ENCODE measurements at places on chromosomes 12 and 14.

DNA sequence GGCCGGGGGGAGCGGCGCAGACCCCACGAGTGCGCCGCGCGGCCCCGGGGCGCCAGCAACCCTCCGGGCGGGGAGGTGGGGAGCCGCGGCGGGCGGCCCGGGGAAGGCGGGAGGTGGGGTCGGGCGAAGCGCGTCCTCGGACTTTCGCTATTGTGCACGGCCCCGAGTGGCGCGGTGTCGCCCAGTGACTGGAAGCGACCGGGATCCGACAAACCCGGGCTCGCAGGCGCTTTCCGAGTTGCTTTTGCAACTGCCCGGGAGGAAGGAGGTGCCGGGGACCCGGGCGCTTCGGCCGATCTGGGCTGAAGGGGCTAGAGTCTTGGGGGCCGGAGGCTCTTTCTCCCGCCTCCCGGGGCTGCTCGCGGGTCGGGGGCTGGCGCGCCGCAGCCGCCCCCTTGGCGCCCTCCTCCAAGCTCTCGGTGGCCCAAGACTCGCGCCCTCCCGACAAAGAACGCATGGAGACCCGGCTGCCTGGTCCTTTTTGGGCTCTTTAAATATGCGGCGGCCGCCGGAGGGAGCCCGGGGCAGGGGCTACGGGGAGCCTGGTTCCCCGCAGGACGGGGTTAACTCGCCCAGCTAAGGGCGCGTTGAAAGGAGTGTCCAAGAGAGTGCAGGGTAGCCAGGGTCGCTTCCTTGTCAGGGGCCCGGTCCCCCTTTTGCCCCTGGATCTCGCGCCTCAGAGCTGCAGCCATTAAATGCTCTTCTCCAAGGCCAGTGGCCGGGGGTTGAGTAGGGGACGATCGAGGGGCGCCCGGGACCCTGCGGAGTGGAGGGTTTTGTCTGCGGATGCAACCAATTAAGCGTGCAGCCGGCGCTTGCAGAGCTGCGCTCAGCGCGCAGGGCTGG, 1.4 kb downstream of the HMGA2 start:
- DNase-seq = no peak

DNA sequence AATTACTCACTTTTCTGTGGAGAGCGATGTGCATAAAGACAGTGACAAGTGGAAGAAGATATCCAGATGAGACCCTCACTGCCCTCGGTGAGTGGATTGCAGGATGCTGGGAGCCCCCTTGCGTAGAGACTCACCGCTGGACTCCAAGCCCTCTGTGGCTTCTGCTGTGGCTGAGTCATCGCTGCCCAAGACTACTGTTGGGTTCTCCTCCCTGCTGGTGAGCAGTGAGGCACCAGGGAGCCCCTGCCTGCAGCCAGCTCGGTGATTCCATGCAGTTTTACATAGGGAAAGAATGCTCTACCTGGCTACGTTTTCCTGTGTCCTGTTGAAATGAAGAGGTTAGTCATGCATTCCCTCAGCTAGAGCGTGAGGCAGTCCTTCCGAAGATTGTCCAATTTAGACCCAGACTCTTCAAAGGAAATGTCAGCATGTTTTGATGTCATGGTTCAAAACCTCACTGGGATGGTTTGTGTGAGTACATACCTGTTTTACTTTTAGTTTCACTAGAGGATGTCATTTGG, 28.2 kb downstream of the TRAF3 start:
- no peak for DNase-seq

GRCh38 chr12:84763107-84763506, 149.5 kb downstream of the SLC6A15 start:
- no peak for DNase-seq

GRCh38 chr14:72616294-72616693, 277.6 kb downstream of the DPF3 start:
- DNase-seq = no peak

GRCh38 chr12:2324387-2324786, 271.6 kb downstream of the CACNA1C start:
- DNase-seq = no peak

DNA sequence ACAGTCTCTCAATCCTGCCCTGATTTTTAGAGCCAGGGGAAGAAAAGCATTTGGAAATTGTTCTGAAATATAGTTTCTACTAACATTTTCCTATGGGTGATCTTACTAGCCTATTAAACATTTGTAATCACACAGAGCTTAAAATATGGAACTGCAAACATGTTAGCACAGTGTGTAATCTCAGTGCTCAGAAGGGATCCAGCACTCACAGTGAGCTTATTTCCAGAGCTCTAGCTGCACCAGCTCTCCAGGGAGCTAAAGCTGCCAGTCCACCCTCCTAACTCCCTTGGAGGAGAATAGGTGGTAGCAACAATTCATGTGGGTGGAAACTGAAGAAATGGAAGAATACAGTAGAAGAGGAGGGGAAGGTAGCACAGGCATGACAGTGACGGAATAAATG, 64.9 kb upstream of the SYT1 start:
- no peak for DNase-seq

DNA sequence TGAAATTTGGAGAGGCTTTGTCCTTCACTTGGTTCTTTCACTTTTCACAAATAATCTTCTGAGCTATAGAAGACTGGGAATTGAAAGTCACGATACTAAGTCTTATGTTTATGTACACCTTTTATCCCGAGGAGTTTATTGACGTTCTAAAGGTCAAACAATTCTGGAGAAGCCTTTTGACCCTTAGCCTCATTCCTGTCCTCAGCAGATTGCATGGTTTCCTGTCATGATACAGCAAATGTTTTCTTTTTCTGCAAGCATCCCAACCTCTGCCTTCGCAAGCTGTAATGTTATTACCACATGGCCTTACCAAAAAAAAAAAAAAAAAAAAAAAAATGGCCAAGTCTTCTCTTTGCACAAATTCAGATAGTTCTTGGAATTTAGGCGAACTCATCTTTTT, 411.7 kb upstream of the FLRT2 start:
- no peak for DNase-seq

DNA sequence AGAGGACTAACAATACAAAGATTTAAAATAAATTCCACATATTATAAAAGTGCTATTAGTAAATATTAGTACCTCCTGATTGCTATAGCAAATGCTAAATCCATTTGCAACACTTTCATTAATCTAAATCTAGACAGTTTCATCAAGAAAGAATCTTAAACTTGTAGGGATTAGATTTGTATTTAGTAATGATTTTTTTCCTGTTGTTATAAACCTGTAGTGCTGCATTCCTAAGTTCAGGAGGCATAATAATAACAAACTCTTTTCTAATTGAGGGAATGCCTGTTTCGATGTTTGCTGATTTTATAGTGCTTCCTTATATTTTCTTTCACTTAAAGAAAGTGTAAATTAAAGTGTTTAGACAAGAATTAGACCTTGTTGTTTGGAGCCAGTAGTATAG, 166.1 kb downstream of the FOXA1 start:
- no peak for DNase-seq
